Mucosa of descending colon (tissue), 3 donors: ENCODE measurements at places on chromosomes 2 and 18. TPM values are rescaled to one million over a fixed set of nuclear protein-coding genes. Genes with fewer than 3 reads are reported as not detected.

DNA sequence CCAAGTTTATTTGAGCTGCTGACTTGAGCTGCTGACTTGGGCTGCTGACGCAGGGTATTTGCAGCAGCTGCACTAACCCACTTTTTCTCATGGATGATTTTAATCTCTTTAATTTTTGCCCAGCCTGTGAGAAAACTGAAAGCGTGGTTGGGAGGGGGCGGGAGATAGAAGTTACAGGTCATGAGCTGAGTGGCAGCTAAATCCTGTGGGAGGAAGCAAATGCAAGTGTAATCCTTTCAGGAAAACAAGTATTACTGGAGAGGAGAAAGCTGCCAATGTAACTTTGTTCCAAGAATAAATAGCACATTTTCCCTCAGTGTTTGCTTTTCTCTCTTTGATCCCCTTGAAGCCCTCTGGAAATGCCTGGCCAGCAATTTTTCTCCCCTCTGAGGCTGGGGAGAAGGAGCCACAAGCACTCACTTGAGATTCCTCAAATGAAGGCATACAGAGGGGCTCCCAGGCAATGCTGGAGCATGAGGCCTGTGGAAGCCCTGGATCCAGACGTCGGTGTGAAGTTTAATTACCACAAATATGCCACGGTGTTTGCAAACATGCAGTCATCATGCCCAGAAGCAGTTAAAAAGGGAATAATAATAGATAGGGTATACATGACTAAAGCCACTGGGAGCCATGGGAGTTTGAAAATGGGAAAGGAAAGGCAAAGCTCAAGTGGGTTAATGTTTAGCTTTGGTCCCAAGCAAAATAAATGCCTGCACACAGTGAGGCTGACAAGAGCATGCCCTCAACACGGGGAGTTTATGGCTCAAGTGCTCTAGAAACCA, 10.4 kb upstream of the EVA1A start:
- no peak for DNase-seq

DNA sequence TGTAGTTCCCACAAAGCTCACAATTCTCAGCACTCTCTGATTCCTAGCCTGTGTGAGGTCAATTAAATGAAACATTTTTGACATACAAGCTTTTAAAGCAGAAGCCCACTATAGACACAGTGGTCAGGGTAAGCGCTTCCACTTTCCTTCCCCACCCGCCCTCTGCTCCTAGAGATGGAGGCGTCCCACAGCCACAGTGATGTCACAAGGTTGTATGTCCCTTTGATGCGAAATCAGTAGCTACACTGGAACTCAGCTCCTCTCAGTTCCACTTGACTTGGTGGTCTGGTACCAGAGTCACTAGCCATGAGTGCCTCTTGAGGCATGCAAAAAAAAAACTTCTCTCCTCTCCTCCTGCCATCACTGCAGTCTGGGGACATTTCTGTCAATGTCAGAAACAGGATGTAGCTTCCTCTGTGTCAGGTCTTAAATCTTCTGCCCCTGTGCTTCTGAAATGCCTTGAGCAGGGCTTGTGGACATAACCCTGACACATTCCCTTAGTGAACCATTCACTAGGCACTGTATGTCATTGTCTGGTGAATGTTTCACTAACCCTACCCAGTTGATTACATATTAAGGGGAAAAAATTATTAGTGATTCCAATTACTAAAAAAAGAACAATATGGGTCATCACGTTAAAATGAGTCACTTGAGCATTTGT, 7.8 kb downstream of the SULT1C4 start:
- DNase-seq: no peak

GRCh38 chr18:57803103-57803969, at the start of gene ATP8B1:
Gene ATP8B1 (minus strand): TSS chr18:57803315. CDS start chr18:57731807, 71,508 bp downstream.
- DNase-seq: peak; percentile 95

GRCh38 chr2:241686650-241687425, at the start of gene DTYMK:
Gene DTYMK (minus strand): TSS chr2:241686815. CDS start chr2:241686783, 32 bp downstream.
- peak; percentile 98 for DNase-seq

DNA sequence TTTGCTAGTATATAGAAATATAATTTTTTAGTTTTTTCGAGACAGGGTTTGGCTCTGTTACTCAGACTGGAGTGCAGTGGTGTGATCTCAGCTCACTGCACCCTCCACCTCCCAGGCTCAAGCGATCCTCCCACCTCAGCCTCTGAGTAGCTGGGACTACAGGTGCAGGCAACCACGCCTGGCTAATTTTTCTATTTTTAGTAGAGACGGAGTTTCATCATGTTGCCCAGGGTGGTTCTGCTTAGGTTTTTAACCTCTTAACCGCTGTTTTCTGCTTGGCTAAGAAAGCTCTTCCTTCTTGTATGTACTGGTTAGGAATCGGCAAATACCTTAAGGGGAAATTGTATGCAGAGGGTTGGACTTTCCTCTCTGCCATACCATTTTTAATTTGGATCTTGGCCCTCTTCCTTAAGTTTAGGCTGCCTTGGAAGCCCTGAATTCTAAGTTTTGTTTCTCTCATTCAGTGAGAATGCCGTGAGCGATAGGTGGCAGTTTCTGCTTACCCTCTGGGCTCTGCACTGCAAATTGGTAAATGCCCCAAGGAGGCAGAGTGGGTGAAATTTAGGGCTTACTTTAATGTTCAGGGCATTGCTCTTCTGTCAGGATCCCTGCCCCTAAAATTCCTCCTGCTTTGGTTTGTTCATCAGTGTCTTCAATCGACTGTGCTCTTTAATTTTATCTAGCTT, 32.3 kb downstream of the EML6 start:
- DNase-seq: no peak

GRCh38 chr2:61670591-61671501, 132.7 kb upstream of the XPO1 start:
- no peak for DNase-seq

DNA sequence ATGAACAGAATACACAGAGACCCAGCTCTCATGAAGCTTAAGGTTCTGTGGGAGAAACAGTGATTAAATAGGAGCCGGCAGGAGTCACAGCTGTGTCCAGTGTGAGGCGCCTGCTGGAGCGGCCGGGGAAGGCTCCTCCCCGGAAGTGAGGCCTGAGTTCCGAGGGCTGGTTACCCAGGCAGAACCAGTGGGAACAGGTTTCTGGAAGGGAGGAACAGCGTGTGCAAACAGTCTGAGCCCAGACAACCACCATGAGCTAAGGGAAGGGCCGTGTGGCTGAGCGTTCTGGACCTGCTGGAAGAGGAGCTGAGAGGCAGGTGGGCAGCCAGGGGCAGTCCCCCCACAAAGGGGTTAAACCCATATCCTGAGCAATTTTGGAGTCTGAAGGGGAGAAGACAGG, 26.0 kb upstream of the NPAS2 start:
- no peak for DNase-seq

DNA sequence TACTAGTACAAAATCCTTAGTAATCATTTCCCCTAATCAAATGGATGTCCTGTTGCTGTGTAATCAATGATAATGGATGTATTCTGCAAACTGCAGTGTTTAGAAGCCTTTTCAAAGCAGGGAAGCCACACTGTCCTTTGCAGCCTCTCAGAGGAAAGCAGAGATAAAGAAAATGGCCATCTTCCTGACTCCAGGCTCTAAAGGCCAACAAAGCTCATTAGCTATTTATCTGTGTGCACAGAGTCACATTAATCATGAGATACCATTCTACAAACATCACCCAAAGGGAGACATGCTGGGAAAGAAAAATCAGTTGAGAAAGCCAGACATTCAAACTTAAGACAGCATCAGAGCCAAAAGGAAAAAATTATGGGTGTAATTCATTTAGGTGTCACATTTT, 165.0 kb downstream of the RAD51AP2 start:
- no peak for DNase-seq

Gene PPIL3
- total RNA-seq: 28.0 TPM

- DNase-seq: no peak
These were observed 10.1 kb upstream of the LRPPRC start for GRCh38 chr2:44005846-44006245.

GRCh38 chr18:63182861-63183260, 136.7 kb downstream of the BCL2 start:
- peak; percentile 43 for DNase-seq

Gene OTOF
- not detected for total RNA-seq

- DNase-seq: no peak
These were observed 37.9 kb downstream of the NCK2 start for GRCh38 chr2:105782646-105783045.

Gene MLPH
- total RNA-seq: 46.8 TPM

GRCh38 chr2:134421556-134422328, 167.9 kb downstream of the MGAT5 start:
- no peak for DNase-seq

- no peak for DNase-seq
These were observed 201.9 kb upstream of the SPRED2 start for GRCh38 chr2:65634304-65634703.

- DNase-seq: no peak
These were observed 49.1 kb downstream of the CCDC195 start for GRCh38 chr2:224666951-224667553.

DNA sequence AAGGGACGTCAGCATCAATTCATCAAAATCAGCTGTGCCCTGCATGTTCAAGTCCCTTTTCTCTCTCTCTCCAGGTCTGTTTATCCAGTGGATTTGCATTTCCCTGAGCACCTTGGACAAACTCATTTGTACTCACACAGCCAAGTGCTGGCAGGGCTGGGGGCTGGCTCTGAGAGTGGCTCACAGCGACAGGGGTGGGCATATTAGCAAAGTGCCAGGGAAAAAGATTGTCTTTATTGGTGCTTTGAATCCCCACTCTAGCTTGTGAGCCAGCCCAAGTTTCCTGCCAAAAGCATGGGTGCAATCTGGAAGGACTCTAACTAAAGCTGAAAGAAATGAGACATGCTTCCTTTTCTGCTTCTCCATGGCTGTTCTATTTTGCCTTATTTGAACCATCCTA, 56.6 kb downstream of the ACOXL start:
- no peak for DNase-seq

DNA sequence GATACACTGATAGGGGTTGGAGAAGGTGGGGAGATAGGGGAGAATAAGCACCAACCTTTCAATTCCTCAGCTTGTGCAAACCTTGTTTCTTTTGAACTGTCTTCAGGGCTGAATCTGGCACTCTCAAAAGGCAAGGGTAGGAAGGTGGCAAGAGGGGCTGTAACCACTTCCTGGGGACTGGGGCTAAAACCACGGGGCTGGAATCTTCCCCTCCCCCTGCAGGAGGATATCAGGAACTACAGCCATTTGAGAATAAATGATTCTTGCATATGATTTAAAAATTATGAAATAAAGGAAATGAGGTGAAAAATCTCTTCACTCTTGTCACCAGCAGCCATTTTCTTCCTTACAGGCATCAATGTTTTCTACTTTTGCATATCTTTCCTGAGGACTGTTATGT, 50.8 kb downstream of the ATOH8 start:
- no peak for DNase-seq

DNA sequence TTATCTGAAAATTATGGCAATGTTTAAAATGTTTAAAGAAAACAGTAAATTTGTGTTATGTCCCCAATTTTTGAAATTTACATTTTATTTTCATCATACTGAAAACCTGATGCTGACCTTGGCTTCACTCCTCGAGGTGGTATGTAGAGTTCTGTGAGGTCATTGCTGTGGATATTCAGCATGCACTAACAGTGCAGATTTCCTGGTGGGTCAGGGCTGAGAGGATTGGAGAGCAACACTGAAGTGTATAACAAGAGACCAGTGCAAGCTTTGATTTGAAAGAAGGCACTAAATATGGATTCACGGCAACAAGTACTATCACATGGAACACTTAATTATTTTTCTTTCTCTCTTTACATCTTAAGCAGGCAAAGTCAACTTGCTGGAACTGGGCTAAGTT, 134.1 kb downstream of the SLC8A1 start:
- DNase-seq: no peak

Gene TP53I3
- 121 TPM for total RNA-seq

DNA sequence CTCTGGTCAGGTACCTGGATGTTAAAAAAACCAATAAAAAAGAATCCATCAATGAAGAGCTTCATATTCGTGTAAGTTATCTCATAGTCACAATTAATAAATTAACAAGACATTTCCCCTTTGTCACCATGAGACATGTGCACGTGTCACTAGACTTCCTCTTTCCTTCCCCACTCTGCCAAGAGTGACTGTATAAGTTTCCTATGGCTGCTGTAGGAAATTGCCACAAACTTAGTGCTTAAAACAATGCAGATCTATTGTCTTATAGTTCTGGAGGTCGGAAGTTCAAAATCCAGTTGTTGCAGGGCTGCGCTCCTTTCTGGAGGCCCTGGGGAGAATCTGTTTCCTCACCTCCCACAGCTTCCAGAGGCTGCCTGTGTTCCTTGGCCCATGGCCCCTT, 35.8 kb downstream of the SLC9A4 start:
- no peak for DNase-seq

GRCh38 chr2:8488001-8488738, 193.7 kb upstream of the ID2 start:
- DNase-seq: no peak

DNA sequence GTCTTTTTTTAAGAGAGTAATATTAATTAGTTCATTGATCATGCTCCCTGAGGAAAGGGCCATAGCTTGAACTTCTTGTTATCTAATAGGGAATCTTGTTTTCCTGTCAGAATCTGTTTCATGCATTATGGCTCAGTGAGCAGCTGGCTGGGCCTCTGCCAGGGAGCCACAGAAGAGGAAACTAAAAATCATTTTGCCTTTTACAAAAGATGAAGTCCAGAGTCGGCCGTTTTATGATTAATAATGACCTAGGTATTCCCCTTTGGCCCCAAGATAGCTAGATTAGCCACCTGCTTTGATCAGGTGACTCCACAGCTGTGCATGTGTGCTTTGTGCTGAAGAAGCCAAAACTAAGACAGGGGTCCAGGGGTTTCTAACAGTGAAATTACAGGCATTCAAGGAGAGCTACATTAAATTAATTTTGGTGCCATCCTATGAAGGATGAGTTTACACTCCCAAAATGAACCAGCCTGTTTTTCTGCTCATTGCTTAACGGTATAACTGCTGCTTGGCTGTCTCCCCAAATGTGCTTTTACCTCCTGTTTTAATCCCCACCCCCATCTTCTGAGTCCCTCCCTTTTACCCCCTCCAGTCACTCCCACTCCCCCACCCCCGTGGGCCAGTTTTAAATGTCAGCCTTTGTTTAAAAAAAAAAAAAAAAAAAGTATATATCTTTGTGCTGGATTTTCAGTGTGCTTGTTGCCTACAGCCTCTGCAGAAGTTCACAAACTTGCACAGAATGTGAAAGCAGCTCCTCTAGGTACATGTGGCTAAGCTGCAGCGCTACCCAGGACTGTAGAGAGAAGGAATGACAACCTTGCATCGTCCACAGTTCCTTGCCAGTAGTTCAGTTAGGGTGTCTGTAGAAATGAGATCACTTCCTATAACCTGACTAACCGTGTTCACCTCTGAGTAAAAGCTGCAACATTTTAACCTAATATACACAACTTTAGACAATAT, 93.1 kb downstream of the CABLES1 start:
- no peak for DNase-seq

Gene CFC1
- total RNA-seq: 0.28 TPM
